ENCODE measurements at places on chromosomes 2 and 18.

DNA sequence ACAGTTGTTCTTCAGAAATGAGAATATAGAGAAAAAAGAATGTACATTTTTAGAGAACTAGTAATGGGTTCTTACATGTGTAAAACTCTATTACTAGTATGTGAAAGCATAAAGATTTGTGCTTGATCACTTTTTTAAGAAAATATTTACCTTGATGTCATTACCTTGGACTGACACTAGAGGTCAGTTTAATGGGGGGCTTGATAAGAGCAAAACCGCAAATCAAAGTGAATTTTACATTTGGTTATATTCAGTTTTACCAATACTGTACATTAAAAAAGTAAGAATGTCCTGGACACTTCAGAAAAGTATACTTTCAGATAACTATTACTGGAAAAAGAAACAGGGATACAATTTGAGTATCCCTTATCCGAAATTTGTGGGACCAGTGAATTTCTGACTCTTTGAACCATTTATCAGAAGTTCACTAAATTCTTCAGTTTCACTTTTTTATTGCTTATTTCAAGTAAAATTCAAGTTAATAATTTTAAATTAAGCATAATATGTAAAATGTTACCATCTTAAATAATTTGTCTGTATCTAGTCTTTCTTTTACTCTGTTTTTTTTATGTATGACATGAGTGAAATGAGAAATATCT is 1149.5 kb downstream of the DSC3 start:
- no peak for DNase-seq

DNA sequence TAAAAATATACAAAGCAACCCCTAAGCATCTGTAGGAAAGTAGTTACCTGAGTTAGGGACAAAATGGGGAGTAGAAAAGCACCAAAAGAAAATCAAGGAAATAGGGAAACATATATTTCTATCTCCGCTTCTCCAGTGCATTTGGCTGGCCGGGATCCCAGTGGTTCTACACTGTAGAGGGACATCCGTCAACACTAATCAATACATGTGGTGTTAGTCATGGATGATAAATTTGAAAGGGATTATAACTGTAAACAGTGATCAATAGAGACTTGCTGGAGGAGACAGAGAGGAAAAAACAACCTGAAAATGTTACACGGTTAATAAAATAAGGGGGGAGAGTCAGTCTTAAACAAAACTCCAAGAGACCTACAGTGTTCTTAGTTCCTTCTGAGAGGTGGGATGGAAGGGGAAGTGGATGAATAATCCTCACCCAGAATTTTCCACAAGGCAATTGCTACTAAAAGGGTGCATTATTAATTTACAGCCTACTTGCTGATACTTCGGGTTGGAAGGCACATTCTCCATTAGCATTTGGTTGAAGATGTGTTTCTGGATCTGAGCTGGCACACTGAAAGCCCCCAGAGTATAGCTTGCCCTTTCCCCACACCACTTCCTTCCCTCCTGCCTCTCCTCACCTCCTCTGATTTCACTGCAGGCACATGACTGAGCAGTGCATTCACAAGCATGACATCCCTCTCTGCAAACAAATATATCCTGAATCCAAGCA is 530.0 kb downstream of the BCL11A start:
- no peak for DNase-seq

GRCh38 chr2:178632729-178633128 is 152.5 kb downstream of the PLEKHA3 start:
- DNase-seq = no peak

GRCh38 chr2:66692521-66693054 is 257.7 kb downstream of the MEIS1 start:
- DNase-seq = no peak

- no peak for DNase-seq
These were observed 45.5 kb downstream of the RAB12 start for GRCh38 chr18:8654503-8655451.

DNA sequence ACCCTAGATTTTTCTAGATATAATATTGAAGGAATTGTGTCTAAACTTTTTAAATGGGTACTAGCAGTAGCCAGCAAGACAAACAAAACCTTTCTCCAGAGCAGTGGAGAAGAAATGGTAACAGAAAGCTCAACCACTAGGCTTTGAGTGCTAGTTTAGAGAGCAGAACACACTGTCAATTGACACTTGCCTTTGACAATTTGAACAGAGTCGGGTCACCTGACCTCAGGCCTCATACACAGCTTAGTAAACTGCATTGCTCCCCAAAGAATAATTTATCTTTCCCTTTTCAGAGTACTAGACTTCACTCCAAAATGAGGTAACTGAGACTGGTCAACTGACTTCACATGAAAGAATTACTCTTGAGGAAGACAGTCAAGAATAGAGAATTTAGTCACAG is 48.6 kb downstream of the FIGN start:
- no peak for DNase-seq

DNA sequence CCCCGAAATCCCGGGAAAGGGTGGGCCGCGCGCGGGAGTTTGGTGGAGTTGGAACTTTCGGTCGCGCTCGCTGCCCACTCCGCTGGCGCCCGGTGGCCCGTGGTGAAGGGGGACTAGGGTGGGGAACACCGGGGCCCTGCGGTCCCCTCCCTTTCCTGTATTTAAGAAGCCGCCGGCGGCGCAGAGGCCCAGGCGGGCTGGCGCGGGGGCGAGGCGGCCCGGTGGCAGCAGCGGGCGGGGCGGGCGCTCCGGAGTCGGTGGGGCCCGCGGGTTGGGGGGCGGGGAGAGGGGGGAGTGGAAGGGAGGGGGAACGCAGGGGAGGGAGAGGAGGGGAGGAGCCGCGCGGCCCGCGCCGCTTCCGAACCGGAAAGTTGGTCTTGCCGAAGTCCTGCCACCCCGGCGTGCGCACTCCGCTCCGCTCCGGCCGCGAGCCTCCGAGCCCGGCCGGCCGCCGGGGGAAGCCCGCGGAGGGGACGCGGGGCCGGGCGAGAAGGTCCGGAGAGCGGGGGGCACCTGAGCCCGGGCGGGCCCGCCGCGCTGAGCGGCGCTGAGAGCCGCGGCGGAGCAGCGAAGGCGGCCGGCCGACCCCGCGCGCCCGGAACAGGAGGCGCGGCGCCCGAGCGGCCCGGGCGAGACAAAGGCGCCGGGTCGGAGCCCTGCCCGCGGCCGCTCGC is 425 bp upstream of the SALL3 start:
- DNase-seq = no peak

GRCh38 chr2:1914541-1915165 is 170.3 kb upstream of the PXDN start:
- DNase-seq = no peak

DNA sequence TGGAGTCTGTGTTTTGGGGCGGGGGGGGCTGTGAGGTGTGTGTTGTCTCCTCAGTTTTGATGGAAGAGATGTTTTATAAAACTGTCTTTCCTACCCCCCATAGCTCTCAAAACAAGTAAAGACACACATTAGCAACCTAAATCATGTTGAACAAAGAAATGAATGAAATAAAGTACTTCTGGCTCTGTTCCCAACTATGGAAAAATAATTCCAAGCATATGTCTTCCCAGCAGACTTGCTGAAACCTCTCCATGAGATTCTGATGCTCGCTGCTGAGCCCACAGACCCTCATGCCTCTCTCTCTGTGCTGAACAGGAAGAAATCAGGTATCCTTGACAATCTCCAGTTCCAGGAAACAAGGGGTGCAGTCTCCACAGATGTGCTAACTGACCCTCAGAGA is 226.7 kb upstream of the KLHL29 start:
- DNase-seq = no peak

DNA sequence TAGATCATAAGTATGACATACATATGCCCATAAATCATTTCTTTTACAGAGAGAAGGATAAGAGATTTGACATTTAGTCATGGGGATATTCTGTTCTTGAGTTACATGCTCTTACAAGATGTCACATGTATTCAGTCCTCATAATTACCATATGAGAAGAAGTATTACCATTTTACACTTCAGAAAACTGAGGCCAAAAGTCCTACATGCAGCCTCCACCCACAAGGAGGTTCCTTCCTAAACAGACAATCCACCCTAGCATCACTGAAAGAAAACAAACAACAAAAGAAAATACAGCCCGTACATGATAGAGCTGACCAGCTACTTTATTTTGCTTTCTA is 335.1 kb downstream of the SETBP1 start:
- DNase-seq = no peak

DNA sequence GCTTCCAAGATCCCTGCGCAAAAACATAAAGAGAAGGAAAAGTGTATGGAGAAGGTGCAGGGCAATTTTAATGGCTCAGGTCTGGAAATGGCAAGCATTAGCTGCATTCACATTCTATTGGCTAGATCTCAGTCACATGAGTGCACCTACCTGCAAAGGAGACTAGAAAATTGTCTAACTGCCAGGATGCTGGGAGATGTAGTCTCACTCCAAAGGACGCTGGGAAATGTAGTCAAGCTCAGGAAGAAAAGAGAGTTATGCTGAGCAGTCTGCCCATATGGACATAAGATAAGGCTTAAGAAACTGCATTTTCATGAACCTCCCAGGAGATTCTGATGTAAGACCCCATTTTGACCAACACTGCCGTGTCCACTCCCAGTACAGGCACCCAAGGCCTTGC is 9.5 kb upstream of the KLHL29 start:
- no peak for DNase-seq

GRCh38 chr2:176268976-176269318 is 295 bp upstream of the MTX2 start:
- DNase-seq = no peak

DNA sequence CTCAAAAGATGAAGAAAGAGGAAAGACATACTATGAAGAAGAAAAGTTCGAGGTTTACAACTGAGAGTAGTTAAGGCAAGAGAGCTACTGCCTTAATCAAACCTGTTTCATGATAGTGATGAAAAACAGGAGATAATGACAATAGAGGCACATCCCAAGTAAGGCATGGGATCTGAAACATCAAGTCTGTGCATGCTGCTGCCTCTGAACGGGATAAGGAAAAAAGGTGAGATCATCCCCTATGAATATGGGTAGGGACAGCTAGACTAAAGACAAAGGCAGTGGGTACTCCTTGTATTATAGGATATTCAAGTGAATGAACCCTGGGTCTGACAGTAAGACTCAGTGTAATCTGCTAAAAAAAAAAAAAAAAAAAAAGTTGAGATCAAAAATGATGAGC is 3.0 kb downstream of the EXOC6B start:
- DNase-seq = no peak

GRCh38 chr2:241007880-241008710 is 9.7 kb downstream of the SNED1 start:
- DNase-seq = no peak

Data from activated gamma-delta T cell (primary cell).